Mesothelial cell of epicardium (in vitro differentiated cells): ENCODE measurements at places on chromosomes 6 and 20. TPM values are rescaled to one million over a fixed set of nuclear protein-coding genes. Genes with fewer than 3 reads are reported as not detected.

The SOX4 gene
- 221 to 224 TPM (median 223 TPM) in 3 replicates for total RNA-seq

The CDC40 gene
- total RNA-seq: 22.9 to 24.3 TPM (median 23.8 TPM) in 3 replicates

GRCh38 chr6:36596356-36596755 is 2.2 kb downstream of the SRSF3 start:
- no peak for DNase-seq

- no peak for DNase-seq
Observed at GRCh38 chr6:109807881-109808280, 116.8 kb downstream of the FIG4 start.
